Kasumi-1 (cell line): ENCODE measurements at places on chromosomes 12 and 14.

GRCh38 chr12:46342562-46343033, 30.0 kb downstream of the SLC38A2 start:
- DNase-seq, result peak; percentile 21

GRCh38 chr12:8958066-8958465, 8.6 kb upstream of the M6PR start:
- DNase-seq, result no peak

DNA sequence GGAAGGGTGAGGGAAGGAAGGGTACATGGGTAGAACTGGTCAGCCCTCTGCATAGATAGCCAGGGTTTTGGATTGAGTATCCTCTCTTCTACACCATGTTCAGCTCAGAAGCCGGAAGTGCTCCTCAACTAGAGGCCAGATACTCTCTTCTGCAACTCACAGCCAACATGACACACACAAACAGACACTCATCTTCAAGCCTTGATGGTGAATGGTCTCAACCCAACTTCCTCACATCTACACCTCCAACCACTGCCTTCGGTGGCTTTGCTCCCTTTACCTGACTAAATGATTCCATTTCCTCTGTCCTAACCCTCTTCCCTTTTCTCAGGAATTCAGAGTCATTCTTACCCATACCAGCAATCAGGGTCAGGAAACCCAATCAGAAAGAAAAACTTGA, 7.6 kb upstream of the FKBP11 start:
- DNase-seq, result no peak

DNA sequence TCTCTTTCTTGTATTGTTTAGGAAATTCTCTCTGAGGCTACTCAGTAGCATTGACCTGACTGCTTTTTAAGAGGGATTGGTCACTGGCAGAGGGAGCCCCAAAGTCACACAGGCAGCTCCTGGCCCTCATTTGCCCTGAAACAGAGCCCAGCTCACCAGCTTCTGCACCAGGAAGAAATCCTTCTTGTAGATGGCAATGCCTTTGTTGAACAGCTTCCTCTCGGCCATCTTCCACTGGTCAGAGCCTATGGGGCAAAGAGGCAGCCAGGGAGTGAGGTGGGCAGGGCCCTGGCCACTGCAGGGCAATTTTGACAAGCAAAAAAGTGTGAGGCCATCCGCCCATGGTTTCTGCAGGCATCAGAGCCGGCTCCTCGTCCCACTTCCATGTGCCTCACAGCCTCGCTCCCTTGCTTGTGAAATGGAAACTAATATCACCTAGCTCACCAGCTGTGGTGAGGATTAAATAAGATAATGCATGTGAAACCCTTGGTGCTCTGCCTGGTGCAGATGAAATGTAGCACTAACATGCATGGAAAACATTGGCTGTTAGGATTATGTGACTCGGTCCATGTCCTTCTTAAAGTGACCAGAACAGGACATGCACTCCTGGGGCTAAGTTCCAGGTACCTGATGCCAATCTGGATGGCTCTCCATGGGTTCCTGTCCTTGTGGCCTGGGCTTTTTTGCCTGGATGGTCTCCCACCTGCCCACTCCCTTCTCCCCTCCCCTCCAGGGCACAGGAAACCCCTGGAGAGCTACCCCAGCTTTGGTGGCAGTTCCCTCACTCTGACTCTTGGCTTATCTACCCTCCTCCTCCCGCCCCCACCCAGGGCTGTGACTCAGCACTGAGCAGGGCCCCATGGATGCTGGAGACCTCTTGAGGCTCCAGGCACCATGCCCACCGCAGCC, 11.2 kb upstream of the PNMA1 start:
- DNase-seq, result no peak

DNA sequence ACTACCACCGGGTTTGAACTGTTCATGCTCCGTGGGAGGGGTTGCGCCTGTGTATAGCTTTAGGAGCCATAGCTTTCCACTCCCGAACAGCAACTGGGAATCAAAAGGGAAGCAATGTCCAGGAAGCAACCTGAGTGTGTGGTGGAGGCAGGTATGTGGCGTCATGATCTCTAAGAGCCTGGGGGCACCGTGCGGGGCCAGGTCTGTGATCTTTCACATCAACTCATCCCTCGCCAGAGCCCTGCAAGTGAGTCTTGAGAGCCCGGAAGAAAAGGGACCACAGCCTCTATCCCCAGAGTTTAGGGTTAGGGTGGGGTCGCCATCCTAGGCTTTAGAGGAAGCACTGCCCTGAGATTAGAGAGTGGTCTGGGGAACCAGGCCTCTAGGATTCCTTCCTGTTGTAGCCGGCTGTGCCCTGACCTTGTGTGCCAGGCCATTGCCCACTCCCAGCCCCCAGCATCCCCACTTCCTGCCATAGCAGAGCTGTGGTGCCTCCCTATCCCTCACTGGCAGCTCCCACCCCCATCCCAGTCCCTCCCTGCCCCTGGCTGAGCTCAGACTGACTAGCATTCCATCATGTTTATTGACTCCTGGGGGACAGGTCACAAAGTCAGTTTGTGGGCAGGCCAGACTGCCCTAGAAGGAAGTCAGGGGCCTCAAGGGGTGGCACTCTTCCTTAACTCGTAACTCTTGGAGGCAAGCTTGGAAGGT, 745 bp upstream of the ADCY4 start:
- DNase-seq, result no peak

DNA sequence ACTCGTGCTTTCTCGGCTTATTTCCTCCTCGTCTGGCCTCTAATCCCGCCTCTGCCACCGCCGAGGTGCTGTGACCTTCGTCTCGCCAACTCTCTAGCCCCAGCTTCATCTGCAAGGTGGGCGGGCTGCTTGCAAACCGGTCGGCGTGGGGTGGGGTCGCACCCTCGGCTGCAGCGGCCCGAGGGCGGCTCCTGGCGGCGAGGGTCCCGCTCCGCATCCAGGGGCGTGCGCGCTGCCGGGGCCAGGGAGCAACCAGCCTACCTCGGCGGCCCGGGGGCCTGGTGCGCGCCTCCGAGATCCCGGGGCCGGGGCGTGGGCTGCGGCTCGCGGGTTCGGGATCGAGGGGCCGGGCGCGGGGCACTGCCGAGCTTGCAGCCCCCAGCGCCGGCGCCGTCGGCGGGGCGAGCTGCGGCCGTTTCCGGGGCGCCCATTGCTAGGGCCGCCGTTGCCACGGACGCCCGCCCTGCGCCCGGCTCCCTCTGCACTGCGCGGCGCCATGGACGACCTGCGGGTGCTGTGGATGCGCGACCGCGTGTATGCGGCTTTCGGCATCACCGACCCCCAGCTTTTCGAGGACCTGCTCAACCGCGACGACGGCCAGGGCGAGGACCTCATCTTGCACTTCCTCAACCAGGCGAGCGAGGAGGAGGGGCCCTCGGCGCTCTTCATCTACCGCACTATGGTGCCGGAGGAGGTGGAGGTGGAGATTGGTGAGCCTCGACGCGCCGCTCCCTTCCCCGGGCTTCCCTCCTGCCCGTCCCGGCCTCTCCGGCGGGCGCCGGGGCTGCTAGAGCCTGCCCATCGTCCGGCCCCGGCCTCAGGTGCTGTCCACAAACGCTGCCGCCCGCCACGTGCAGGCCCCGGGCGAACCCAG, at the start of gene DNAH10:
Gene DNAH10 (plus strand): TSS at position 461 of the 874 bp plus-strand sequence. CDS start 36 bp downstream, at position 497.
- peak; percentile 63 for DNase-seq

- DNase-seq, result no peak
Observed at GRCh38 chr14:66745078-66745477, 237.1 kb downstream of the GPHN start.

DNA sequence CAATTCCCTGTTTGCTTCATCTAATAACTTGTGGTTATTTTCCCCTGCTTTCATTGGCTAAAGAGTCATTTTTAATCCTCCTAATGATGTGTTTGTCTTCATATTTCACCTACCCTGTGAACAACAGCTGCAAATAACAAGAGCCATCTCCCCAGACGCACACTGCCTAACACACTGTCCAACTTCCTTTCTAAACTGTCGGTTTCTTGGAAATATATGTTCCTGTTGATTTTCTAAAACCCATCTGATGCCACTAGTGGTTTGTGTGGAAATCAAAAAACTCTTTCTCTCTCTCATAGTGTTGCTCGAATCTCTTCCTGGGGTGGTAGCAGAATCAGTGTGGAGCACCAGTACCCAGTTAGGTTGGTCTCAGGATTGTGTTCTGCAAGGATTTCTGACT, 226.9 kb downstream of the EPS8 start:
- DNase-seq, result no peak

- no peak for DNase-seq
Observed at GRCh38 chr14:35161231-35161630, 38.9 kb downstream of the PRORP start.

- peak; percentile 44 for DNase-seq
Observed at GRCh38 chr14:20413744-20414082, 412 bp upstream of the TEP1 start.

DNA sequence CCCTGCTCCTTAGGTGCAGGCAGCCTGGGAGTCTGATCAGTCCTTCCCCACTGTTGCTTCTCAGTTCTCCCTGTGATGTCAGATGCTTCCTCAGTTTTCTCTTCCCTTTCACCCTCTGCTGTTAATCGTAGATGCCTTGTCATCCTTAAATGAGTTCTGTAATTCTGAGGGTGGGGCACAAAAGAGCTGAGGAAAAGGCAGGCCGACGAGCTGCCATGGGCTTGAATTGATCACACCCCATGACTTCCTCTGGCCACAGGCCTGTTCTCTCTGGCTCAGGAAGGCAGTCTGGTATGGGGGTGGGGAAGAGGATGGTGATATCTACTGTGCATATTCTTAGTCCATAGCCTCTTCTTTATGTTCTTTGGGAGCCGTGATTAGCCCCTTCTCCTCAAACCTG, 5.2 kb upstream of the AP1G2 start:
- DNase-seq, result no peak

DNA sequence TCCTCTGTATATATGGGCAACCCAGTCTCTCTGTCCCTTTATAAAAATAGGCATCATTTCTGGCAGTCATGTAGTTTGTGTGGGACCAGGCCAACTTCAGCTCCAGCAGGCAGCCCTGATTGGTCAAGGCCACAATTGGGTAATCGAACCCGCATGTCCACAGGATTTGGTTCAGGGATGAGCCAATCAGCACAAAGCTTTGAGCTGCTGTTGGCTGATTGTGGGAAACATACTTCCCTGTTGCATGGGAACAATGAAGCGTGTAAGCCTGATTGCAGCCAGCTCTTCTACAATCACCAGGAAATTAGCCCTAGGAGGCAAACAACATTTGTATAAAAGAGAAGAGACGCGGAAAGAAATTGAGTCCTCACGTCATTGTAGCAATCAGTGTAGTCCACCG, 328.6 kb downstream of the PCNX1 start:
- DNase-seq, result no peak

DNA sequence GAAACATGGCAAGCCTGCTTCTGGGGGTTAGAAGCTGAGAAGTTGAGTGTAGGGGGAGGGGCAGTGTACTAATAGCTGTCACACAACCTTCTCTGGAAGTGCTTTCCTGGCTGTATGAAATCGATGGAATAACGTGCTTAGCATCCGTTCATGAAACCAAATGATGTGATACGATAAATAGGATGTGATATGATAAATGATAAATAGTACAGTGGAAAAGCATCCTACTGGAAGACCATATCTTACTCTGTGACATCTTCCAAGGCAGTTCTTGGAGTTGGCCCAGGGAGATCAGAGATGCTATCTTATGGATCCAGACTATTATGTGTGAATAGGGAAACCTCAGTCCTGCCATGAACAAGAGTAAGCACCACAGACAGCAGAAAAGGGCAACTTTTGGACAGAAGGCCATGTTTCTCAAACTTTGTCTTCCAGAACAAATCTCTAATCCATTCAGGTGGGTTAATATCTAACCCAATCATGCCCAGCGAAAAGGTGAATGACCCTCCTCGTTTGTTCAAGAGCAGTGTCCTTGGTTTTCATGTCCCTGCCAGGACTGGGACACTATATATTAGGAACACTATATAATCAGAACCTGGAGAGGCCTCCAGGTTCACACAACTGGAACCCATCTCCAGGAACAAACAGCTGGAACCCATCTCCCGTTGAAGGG, at the start of gene ANG:
Gene ANG (plus strand): TSS at position 598 of the 673 bp plus-strand sequence. CDS start 4,801 bp downstream, outside the sequence.
- no peak for DNase-seq

- no peak for DNase-seq
Observed at GRCh38 chr12:75766263-75767160, 255.1 kb upstream of the KRR1 start.

GRCh38 chr12:50149311-50149710, 17.9 kb downstream of the CERS5 start:
- DNase-seq, result no peak

- peak; percentile 99 for DNase-seq
Observed at GRCh38 chr12:110349514-110350151, 53.9 kb downstream of the ANAPC7 start.

DNA sequence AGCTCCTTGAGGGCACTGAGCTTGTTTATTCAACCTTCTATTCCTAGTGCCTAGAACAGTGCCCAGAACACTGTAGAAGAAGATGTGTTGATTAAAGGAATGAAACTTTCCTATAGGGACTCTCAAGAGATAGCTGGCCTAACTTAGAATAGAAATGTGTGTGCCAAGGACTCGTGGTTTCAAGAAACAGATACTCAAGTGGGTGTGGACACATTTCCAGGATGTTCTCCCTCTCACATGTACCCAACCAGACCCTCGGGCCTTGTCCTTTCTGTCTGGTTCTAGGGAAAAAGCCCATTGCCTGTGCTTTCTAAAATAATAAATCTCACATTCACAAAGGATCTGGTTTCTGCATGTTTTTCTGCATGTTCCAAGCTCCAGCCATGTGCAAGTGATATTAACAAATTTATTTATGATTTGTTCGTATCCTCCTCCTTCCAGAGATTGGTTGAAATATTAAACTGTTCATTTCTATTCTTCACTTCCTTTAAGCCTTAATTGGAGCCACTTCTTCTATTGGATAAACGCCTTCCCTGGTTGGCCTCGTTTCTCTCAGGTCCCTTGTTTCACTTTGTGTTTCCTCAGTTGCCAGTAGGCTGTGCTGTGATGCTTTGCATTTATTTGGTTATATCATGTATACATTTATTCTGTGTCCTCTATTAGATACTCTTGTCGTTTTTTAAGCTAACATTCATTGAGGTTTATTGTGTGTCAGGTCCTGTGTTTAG, 89.8 kb downstream of the CRADD start:
- DNase-seq, result peak; percentile 27

DNA sequence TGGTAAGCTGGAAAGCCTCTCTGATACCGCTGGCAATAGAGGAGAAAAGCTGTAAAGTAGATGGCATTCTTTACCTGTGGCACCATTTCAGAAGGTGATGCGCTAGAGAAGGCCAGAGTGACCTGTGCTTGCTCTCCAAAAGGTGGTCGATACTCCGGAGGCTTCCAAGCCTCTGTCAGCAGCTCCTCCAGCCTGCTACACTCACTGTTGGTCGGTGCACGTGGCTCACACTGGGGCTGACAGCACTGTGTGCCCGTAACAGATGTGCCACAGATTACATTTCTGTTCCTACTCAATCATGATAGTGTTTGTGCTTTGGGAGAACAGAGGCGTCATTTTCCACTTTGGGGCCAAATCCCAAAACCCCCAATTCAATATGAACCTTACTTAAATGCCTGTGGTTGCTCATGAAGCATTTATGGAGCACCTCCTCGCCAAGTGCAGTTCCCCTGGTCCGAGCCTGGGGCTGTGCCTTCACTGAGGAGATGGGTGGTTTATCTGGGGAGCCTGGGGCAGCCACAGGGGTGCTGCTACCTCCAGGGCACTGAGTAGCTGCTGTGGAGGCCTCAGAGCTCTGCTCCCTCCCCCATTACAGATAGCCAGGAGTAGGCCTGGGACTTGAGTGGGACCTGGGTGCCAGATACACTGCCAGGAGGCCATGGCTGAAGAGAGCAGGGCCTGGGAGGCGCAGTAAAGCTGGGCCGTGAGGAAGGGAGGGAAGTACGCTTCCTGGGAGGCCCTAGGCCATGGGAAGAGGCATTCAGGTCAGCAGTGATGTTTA, 26.8 kb downstream of the CCNK start:
- no peak for DNase-seq
